Colonic mucosa (tissue), 4 donors: ENCODE measurements at places on chromosomes 13 and 19.
A peak's percentile ranks its signal among the peaks of the same experiment; 100 is the strongest.

- no peak for DNase-seq
Observed at GRCh38 chr19:48405850-48406249, 12.4 kb downstream of the GRIN2D start.

DNA sequence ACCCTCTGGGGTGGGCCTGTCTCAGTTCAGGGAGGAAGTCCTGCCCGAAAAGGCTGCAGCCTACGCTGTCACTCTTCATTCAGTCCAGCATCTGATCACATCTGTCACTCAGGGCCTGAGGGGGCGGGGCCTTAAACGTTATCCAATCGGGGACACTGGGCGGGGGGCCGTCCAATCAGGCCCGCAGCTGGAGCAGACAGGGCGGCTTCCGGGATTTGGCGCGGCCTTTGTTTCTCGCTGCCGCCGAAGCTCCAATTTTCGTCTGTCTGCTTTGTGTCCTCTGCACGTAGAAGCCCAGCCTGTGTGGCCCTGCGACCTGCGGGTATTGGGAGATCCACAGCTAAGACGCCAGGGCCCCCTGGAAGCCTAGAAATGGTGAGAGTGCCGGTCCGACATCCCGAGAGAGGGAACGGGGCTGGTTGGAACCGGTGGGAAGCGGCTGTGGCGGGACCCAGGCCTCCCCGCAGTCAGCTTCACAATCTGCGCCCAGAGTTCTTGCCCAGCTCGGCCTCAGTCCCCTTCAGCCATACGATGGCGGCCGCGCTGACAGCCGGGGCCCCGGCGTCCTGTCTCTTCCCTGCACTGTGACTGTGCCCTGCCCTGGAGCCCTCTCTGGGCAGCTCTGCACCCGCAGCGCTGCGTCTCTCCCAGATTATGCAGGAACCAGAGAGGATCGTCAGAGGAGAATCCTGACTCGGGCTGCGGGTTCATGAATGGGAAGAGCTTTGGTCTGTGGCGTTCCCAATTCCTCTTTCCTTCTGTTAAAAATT is at the start of gene ZNF730:
Gene ZNF730 (plus strand): TSS at position 224 of the 770 bp plus-strand sequence. CDS start 149 bp downstream, at position 373.
- peak; percentile 53 for DNase-seq

DNA sequence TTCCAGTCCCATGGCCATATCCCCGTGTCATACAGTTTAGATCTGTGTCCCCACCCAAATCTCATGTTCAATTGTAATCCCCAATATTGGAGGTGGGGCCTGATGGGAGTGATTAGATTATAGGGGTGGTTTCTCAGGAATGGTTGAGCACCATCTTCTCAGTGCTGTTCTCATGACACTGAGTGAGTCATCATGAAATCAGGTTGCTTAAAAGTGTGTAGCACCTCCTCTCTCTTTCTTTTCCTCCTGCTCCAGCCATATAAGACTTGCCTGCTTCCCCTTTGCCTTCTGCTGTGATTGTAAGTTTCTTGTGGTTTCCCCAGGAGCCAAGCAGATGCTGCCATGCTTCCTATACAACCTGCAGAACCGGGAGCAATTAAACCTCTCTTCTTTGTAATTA is 197.8 kb downstream of the NALCN start:
- no peak for DNase-seq

DNA sequence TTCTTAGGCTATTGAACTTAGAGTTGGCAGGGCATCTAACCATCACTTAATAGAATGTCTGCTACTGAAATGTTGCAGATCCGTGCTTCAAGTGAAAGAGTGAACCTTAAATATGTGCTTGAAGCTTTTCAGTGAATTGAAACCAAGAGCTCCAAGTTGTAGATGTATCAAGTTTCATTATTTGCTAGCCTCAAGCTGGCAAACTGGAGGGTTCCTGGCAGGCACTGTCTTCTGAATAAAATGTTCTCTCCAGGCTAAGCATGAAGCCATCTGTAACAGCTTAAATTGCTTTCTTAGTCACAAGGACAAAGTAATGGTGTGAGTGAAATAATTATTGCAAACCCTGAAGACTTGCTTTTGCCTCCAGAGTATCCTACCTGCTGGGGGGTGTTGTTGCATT is 415.0 kb upstream of the SPRY2 start:
- DNase-seq: no peak
